Placental epithelial cell (primary cell): ENCODE measurements at places on chromosomes 7 and 10. TPM values are rescaled to one million over a fixed set of nuclear protein-coding genes. Genes with fewer than 3 reads are reported as not detected.

Gene PLEKHS1
- not detected in 2 replicates for total RNA-seq

Gene STEAP4
- total RNA-seq, result under 0.01 TPM in 1 of 2 replicates, not detected in the other

Gene SMO
- 12.3 and 26.7 TPM in 2 replicates for total RNA-seq

Gene TRIM50
- not detected in 2 replicates for total RNA-seq

Gene PTPRE
- 3.5 and 4.7 TPM in 2 replicates for total RNA-seq

Gene MAT1A
- not detected in 2 replicates for total RNA-seq

Gene RHOBTB1
- total RNA-seq, result 25.6 and 58.9 TPM in 2 replicates

Gene COL26A1
- total RNA-seq, result not detected in 2 replicates

Gene SLC39A12
- not detected in 2 replicates for total RNA-seq

Gene AS3MT
- 2.4 and 3.7 TPM in 2 replicates for total RNA-seq

Gene R3HCC1L
- 18.8 and 25.2 TPM in 2 replicates for total RNA-seq

Gene DDX50
- total RNA-seq, result 43.7 and 47.9 TPM in 2 replicates

Gene ENO4
- 0.39 TPM in 1 of 2 replicates, not detected in the other for total RNA-seq

Gene MUC12
- total RNA-seq, result under 0.01 and 0.98 TPM in 2 replicates

Gene PLAC9
- not detected in 2 replicates for total RNA-seq

Gene NCAPG2
- total RNA-seq, result 9.0 and 13.4 TPM in 2 replicates

Gene CYP3A7
- 0.22 TPM in 1 of 2 replicates, not detected in the other for total RNA-seq

Gene ARHGEF35
- total RNA-seq, result 0.11 and 6.3 TPM in 2 replicates

Gene HTR5A
- total RNA-seq, result not detected in 2 replicates

Gene FFAR4
- not detected in 2 replicates for total RNA-seq

Gene RELN
- under 0.01 TPM in 1 of 2 replicates, not detected in the other for total RNA-seq

Gene CALML3
- not detected in 2 replicates for total RNA-seq

Gene EBF3
- 3.0 and 5.1 TPM in 2 replicates for total RNA-seq

Gene NME8
- not detected in 2 replicates for total RNA-seq

Gene PRLHR
- under 0.01 TPM in 1 of 2 replicates, not detected in the other for total RNA-seq

Gene IFT22
- total RNA-seq, result 20.9 and 36.1 TPM in 2 replicates

Gene DENND2A
- 12.7 and 26.3 TPM in 2 replicates for total RNA-seq

Gene CLDN4
- 216 and 226 TPM in 2 replicates for total RNA-seq

Gene HSPA12A
- total RNA-seq, result 1.7 and 4.3 TPM in 2 replicates

Gene CTBP2
- 136 and 140 TPM in 2 replicates for total RNA-seq

Gene UBE3C
- total RNA-seq, result 59.7 and 84.8 TPM in 2 replicates

Gene CASD1
- total RNA-seq, result 15.7 and 16.8 TPM in 2 replicates

Gene FAM241B
- 0.87 TPM in 1 of 2 replicates, not detected in the other for total RNA-seq

Gene LANCL2
- 15.6 and 18.5 TPM in 2 replicates for total RNA-seq

Gene GLI3
- total RNA-seq, result 1.8 and 3.1 TPM in 2 replicates

Gene IFIT1B
- total RNA-seq, result 0.11 TPM in 1 of 2 replicates, not detected in the other

Gene SNX10
- 0.54 and 1.2 TPM in 2 replicates for total RNA-seq

Gene LRRD1
- total RNA-seq, result under 0.01 and 0.11 TPM in 2 replicates

Gene GDF2
- not detected in 2 replicates for total RNA-seq

Gene HABP2
- not detected in 2 replicates for total RNA-seq

Gene BEND7
- 9.5 and 10.6 TPM in 2 replicates for total RNA-seq

Gene FAM221A
- total RNA-seq, result 2.3 and 3.9 TPM in 2 replicates

Gene SHTN1
- total RNA-seq, result 10.7 and 14.1 TPM in 2 replicates

Gene HHEX
- total RNA-seq, result not detected in 2 replicates

Gene PAX4
- total RNA-seq, result not detected in 2 replicates

Gene C10orf71
- not detected in 2 replicates for total RNA-seq

Gene TAS2R38
- total RNA-seq, result under 0.01 TPM in 1 of 2 replicates, not detected in the other

Gene HOXA10
- total RNA-seq, result 0.39 TPM in 1 of 2 replicates, not detected in the other

Gene CADPS2
- 70.1 and 484 TPM in 2 replicates for total RNA-seq

Gene PTPN20
- total RNA-seq, result 10.6 and 14.3 TPM in 2 replicates

Gene SLC26A3
- 0.11 TPM in 1 of 2 replicates, not detected in the other for total RNA-seq

Gene CTAGE6
- 0.54 and 5.9 TPM in 2 replicates for total RNA-seq
